ENCODE measurements at places on chromosomes 5 and 9.

- no peak for DNase-seq
Measured at GRCh38 chr9:126724226-126724625, 80.6 kb upstream of the ZBTB43 start.

GRCh38 chr9:98909935-98910334, 33.8 kb upstream of the COL15A1 start:
- DNase-seq, result no peak

GRCh38 chr5:57538341-57538955, 55.8 kb upstream of the ACTBL2 start:
- no peak for DNase-seq

- DNase-seq, result no peak
Measured at GRCh38 chr5:135213466-135214239, 179.6 kb upstream of the PITX1 start.

GRCh38 chr9:105333811-105334210, 89.4 kb downstream of the SLC44A1 start:
- DNase-seq, result no peak

DNA sequence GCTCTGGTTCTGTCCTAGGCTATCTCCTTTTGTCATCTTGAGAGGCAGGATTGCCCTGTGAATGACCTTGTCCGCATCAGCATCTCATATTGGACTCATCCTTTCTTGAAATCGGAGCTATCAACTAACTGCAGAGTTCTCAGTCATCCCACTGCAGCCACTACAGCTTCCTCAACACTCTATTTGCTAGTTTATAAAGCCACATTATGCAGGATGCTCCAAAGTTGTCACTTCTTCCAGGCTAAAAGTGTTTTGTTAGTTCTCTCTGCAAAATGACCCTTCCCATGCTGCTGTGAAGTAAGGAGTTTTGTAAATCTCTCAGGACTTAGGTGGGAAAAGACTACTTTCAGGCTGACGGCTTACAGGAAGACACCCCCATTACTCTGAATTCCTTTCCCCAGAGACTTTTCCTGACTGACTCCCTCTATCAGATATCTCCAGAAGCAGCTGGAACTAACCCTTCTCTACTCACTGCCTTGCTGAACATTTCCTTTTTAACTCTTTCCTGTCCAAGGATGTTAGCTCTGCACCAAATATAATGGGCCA, 257.6 kb downstream of the NFIB start:
- DNase-seq, result no peak

GRCh38 chr5:161165998-161166660, 314.1 kb upstream of the ATP10B start:
- DNase-seq, result no peak

DNA sequence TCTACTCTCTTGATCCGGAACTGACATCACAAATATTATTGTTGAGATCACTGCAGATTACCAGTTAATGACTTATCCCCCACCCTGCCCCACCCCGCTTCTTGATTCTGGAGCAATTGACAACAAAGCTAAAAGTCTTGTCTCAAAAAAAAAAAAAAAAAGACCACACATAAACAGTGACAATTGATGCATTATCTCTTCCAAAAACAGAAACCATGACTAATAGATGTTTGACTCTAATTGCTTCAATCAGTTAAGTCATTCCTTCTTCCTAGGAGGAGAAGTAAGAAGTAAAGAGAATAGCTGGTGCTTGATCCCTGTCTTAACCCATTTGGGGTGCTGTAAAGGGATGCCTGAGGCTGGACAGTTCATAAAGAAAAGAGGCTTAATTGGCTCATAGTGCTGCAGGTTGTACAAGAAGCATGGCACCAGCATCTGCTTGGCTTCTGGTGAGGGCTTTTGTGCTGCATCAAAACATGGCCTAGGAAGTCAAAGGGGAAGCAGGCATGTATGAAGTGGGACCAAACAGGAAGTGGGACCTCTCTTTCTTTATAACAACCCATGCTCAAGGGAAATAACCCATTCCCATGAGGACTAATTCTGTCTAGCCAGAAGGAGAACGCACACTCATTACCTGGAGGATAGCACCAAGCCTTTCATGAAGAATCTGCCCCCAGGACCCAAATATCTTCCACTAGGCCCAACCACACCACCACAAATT, 158.7 kb downstream of the TMEM167A start:
- DNase-seq, result no peak

- DNase-seq, result no peak
Measured at GRCh38 chr9:382383-382782, 167.7 kb downstream of the DOCK8 start.

DNA sequence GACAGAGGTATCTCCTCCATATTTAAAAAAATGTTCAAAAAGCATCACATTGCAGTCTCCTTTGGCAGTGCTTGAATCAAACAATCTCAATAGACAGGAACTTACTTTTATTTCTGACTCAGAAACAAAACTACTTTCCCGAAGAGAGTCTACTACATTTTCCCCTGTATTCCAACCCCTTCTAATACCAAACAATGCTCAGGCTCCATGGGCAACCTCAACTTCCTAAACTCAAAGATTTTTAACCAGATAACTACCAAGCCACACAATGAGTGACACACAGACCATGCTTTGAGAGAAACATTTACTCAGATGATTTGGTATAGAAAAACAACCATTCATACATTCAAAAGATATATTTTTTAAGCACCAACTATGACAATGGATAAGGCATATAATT, 70.5 kb downstream of the APBA1 start:
- DNase-seq, result no peak

DNA sequence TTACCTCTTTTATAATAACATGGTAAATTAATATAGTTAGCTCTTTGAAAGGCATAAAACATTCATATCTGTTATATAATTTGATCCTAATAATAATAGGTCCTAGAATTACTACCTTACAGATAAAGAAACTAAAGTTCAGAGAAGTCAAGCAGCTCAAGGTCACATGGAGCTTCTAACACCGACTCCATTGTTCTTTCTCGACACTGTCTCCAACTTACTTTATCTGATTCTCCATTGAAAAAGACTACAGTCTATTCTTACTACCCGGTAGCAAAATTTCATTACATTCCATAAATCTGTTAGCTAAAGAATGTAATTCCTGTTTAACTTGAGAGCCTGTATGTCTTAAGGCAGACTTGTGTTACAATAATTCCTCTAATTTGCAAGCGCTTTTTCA, 96.3 kb upstream of the TMEM161B start:
- no peak for DNase-seq

- no peak for DNase-seq
Measured at GRCh38 chr5:51500-51823, 40.5 kb upstream of the PLEKHG4B start.

DNA sequence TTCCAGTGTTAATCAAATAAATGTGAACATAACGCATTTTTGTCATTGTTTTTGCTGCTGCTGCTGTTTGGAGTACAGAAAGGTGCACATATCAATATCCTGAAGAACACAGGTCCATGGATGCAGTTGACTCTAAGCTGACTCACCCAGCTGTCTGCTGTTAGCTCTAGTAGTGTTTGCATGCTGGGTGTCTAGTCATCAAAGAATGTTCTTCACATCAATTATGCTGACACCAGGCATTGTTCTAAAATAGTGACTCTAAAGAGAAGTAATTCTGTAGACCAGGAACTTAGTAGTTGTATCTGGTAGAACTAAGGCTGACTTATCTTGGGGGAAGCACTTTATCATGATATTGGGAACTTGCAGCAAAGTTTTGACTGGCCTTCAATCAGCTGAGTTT, 55.7 kb upstream of the DPYSL3 start:
- DNase-seq, result no peak

DNA sequence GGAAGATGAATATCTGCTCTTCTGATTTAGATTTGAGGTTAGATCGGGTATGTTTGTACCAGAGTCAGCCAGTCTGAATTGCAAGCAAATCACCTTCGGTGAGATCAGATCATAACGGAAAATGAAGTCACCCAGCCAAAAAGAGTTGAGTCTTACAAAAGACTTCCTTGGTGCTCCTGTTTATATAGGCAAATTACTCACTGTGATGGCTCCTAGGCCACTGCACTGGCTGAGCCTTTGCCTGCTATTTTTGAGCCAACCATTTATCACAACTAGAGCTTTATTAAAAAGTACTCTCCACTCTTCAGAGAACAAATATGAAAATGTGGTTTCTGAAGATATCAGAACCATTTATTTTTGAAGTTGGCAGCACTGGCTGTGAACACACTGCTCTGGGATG, 277.7 kb upstream of the PCSK5 start:
- DNase-seq, result no peak

DNA sequence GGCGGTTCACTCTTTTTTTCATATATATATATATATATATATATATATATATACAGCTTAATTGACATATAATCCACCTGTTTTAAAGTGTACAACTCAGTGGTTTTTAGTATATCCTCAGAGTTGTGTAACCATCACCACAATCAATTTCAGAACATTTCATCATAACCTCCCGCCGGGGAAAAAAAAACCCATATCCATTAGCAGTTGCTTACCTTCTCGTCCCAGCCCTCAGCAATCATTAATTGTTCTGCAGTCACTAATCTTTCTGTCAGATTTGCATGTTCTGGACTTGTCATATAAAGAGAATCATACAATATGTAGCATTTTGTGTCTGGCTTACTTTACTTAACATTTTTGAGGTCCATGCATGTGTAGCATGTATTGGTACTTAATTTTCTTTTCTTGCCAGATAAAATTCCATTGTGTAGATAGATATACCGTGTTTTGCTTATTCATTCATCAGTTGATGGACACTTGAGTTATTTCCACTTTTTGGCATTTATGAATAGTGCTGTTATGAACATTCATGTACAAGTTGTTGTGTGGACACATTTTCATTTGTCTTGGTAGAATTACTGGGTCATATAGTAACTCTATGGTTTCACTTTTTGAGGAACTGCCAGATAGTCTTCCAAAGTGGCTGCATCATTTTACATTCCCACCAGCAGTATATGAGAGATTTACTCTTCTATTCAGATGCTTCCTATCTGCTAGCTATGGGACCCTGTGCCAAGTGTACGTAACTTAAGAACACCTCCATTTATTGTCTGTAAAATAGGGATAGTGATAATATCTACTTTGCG, 3.5 kb upstream of the RNF145 start:
- DNase-seq, result no peak

DNA sequence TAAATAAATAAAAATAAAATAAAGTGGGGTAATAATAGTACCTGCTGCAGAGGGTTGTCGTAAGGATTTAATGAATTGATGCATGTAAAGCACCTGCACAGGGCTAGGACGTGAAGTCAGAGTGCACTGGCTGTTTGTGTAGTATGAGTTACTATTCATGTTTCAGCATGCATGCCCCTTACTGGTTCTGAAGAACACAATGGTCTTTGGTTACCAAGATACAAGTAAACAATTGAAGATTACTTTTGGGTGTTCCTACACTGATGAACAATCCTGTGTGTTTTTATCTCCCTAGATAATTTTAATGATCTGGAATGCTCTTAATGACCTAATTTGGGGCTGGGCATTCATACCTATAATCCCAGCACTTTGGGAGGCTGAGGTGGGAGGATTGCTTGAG, 23.2 kb upstream of the PRRC2B start:
- no peak for DNase-seq

DNA sequence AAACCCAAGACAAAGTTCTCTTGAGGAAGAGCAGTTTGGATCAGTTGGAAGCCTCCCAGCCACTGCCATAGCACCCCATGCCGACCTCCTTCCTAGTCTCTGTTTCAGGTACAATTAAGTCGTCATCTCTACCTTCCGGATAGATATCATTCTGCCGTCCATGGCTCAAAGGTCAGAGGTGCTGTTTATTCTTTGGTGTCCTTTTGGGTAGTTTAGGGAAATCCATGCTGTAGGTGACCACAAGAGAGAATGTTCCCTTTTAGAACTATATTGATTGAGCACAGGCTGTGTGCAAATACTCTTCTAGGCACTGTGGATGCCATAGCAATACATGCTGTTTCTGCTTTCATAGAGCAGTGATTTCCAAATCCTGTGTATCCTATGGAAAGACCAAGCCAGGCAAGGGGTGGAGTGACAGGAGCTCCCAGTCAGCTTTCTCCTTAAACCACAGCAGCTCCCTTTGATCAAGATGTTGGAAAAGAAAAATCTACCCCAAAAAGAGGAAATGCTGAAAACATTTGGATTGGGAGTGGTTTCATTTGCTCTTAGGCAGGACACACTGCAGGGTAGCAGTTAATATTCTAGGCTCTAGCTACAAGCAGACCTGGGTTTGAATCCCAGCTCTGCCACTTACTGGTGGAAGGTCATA, 127.9 kb downstream of the PALM2AKAP2 start:
- no peak for DNase-seq

GRCh38 chr9:33840381-33840780, 23.4 kb downstream of the UBE2R2 start:
- no peak for DNase-seq

GRCh38 chr5:44809215-44809955, 638 bp downstream of the MRPS30 start:
- peak; percentile 17 for DNase-seq

- DNase-seq, result no peak
Measured at GRCh38 chr9:27165670-27166069, 56.6 kb downstream of the TEK start.

GRCh38 chr5:6471252-6471651, 22.6 kb downstream of the UBE2QL1 start:
- no peak for DNase-seq

- DNase-seq, result no peak
Measured at GRCh38 chr9:86721226-86721781, 226.0 kb downstream of the GAS1 start.

GRCh38 chr9:75117564-75117963, 29.2 kb downstream of the OSTF1 start:
- DNase-seq, result no peak

DNA sequence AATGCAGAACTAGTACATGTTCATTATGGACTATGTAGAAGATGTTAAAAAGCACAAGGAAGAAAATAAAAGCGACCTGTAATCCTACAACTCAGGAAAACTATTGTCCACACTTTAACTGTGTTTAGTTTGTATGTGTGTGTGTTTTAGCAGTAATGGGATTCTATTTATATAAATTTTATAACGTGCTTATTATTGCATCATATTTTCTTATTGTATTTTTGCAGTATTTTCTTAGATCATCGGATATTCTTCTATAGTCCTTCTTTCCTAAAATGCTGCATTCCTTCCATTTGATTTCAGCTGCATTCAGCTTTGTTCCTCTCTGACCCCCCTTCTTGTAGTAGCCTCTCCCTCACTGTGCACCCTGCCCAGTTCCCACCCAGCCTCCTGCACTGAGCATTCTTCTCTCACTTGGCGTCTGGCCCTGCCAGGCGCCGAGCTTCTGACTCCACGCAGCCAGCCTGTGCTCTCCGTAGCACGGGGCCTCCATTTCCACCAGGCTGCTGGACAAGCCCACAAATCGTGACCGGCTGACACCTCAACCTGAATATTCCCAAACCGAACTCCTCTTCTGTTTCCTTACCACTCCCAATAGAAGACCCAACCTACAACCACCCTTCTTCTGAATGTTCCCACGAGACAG, 39.9 kb downstream of the MVB12B start:
- DNase-seq, result no peak

Data from stimulated activated CD4-positive, alpha-beta T cell treated with anti-CD3 and anti-CD28 coated beads, Interleukin-1b, Interleukin-23, amount 100 ng/mL, for 24 hours (primary cell).